ENCODE measurements at places on chromosomes 6 and 20.

DNA sequence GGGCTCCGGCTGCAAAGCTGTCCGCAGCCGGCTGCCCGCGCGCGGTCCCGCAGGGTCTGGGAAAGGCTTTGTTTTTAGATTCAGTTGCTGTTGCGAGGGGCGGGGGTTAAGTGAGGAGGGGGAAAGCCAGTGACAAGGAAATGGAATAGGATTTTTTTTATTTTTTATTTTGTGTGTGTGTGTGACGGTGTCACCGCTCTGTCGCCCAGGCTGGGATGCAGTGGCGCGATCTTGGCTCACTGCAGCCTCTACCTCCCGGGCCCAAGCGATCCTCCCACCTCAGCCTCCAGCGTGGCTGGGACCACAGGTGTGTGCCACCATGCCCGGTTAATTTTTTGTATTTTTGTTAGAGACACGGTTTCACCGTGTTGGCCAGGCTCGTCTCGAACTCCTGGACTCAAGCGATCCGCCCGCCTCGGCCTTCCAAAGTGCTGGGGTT lies 615 bp upstream of the UBE2J1 start:
- DNase-seq = no peak

- DNase-seq = no peak
Measured at GRCh38 chr20:37278966-37279590, 10.4 kb upstream of the MANBAL start.

DNA sequence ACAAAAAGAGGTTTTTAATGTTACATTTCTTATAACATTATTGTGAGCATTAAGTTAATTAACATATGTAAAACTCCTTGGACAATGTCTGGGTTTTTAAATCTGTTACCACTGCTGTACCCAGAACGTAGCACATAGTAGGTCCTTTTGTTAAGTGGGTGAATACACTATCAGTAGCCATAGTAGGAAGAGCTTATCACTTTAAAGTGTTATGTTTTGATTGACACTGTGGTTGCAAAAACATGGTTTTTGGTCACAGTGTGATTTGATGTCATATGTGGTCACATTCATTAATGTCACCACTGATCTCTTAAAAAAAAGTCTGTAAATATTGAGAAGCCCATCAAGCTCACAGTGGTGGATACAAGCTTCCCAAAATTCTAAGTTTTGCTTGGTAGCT lies 160.7 kb downstream of the PLCB1 start:
- no peak for DNase-seq

- DNase-seq = no peak
Measured at GRCh38 chr6:13512900-13513299, 25.5 kb upstream of the GFOD1 start.

DNA sequence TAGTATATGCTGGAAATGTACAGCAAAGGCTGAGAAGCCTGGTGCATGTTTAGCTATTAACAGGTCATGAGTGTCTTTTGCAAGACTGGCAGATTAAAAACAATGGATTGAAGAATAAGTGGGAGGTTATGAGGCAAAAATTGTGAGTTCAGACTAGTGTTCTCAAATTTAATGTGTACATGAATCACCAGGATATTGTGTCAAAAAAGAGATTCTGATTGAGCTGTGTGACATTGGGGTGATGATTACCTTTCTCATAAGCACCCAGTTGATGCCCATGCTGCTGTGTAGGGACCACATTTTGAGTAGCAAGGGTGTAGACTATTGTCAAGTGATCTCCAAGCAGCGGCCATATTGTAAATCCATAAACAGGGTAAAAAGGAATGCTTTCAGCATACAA lies 44.8 kb downstream of the MAP3K5 start:
- no peak for DNase-seq

GRCh38 chr6:30267423-30267822 lies 54.2 kb upstream of the TRIM26 start:
- no peak for DNase-seq

DNA sequence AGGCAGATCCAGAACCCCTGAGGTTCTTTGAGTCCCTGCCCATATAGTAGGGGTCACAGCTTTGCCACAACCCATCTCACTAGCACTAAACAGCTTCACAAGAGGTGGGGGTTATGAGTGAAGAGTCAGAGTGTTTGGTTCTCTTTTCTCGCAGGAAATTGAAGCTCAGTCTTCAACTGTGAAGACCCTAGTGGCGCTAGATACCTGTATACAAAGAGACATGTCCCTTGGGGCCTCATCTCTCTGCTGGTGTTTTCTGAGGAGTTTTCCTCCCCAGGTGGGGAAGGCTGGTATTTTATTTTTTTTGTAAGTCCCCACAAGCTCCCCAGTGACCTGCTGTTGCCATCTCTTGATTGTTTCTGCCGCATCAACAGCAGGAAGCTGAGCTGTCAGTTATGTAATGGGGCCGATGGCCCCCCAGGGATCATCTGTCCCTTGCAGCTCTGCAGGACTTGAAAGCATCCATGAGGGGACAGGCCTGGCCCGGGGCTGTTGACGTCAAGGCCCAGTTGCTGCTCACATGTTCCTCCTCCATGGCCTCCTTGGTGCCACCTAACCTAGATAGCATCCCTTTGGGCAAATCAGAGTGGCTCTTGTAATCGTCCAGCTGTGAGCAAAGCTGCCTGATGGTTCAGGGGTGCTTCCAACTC lies 23.1 kb downstream of the STK35 start:
- no peak for DNase-seq

DNA sequence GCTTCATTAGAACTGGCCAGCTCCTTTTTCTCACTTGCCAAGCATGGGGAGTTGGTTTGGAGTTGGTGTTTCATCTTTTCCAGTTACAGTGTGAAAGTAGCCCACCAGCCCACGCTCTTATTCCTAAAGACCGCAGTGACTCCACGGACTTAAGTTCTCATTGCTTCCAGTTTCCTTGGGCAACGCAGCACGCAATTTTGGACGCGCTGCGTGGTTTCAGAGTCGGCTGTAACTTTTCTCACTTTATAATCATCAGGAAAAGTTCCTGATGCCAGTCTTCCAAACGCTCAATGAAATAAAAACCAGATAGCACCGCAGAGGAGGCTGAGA lies 381 bp upstream of the PEX7 start:
- peak; percentile 36 for DNase-seq

DNA sequence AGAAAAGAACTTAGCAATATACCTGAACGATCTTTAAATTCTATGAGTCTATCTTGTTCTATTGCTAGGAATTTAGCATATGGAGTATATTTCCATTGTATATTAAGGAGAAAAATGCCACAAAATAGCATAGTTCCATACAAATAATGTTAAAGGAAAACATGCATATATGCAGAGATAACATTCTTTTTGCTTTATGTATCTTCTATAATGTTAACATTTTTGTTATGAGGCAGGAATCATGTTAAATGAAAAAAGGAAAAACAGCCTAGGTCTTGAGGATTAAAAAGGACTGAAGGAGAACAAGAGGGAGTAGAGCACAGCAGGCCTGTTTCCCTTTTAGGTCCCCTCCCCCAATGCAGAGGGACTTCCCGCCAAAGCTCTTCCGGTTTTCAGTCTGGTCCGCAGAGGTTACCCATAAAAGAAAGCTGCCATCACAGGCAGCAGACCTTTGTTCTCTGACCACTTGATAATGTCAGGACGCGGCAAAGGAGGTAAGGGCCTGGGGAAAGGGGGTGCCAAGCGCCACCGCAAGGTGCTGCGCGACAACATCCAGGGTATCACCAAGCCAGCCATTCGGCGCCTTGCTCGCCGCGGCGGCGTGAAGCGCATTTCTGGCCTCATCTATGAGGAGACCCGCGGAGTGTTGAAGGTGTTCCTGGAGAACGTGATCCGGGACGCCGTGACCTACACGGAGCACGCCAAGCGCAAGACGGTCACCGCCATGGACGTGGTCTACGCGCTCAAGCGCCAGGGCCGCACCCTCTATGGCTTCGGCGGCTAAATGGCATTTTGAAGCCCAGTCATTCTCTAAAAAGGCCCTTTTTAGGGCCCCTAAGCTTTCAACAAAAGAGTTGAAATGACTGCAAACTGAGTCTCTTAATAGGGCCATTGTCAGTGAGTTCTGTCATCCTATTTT lies 108.4 kb upstream of the PRSS16 start:
- peak; percentile 77 for DNase-seq

DNA sequence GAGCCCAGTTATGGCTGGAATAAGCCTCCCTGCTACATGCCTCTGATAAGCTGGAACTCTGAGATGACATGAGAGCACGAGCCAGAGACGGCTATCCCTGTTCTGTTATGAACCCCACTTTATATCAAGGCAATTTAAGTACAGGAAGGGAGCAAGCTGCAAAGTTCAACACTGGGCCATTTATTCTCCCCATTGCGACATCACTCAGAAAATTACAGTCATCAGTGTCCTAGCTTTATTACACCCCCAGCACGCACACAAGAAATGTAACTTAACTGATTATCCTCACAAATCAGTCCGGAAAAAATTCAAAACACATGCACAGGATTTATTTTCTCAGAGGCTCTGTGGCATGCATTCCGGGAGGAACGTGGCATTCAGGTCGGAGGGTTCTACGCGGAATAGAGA lies 125.3 kb upstream of the SLC2A12 start:
- DNase-seq = no peak

GRCh38 chr6:41736186-41736733 lies 852 bp upstream of the TFEB start:
- no peak for DNase-seq

GRCh38 chr20:8983478-8984345 lies 85.2 kb upstream of the PLCB4 start:
- no peak for DNase-seq

GRCh38 chr20:21559305-21559704 lies 45.4 kb upstream of the NKX2-2 start:
- DNase-seq = peak; percentile 42

DNA sequence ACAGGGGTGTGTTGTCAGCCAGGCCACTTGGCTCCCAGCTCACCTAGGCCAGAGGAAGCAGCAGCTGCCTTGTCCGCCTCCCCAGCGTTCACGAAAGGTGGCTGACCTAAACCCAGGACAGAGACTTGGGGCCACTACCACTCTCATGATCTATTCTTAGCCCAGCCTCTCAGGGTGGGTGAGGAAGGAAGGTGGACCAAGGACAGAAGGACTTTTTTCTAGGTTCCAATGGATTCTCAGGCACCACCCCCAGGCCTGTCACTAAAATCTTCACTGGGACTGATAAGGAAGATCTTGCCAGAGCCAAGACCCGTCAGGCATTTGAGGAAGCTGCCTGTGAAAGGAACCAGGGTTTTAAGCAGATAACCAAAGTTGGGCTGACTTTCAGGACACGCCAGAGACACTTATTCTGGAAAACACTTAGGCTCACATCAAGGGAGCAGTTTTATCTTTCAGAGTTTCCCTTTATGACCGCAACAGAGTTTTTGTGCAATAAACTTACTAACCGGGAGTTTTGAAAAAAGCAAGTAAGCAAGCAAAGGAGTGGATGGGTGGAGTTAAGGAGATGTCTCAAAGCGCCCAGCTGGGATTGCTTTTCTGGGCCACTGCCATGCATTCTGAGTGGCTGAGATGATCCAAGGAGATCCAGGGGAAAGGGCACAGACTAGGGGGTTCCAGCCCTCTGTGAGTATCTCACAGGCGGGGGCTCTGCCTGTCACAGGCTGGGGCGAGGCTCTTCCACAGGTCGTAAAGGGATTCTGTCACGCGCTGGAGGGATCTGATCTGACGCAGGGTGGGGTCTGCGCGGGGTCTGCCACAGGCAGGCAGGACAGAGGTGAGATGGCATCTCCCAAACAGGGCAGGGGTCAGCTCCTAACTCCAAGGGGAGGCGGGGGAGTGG lies 989 bp downstream of the FITM2 start:
- DNase-seq = no peak

GRCh38 chr6:118536478-118536877 lies 11.6 kb upstream of the PLN start:
- no peak for DNase-seq

- DNase-seq = no peak
Measured at GRCh38 chr6:118324116-118324515, 224.0 kb upstream of the PLN start.

DNA sequence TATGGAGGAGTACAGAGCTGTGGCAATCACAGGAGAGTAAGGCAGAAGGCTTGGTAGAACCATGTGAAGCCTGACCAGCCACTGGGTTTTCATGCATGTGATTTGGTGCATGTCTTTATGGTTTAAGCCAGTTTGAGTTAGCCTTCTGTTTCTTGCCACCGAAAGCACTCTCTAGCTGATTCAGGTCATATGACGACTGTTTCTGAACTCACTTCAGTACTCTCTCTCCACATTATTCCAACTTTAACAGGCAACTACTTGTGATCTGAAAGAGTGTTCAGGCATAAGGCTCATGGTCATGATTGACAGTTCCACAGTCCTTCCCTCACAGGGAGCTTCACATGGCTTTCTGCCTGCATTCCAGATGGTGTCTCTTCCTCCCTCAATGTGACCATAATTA lies 63.3 kb upstream of the TAB2 start:
- DNase-seq = no peak

DNA sequence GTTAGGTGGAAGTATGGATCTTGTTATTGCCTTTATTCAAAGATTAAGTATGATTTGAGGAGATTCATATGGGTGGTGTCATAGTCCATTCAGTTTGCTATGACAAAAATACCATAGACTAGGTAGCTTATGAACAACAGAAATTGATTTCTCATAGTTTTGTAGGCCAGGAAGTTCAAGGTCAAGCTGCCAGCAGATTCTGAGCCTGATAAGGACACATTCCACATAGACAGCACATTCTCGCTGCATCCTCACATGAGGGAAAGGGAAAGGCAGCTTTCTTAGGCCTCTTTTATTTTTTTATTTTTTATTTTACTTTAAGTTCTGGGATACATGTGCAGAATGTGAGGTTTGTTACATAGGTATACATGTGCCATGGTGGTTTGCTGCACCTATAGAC lies 27.7 kb downstream of the ME1 start:
- no peak for DNase-seq

- no peak for DNase-seq
Measured at GRCh38 chr6:130973521-130974277, 89.3 kb downstream of the EPB41L2 start.

DNA sequence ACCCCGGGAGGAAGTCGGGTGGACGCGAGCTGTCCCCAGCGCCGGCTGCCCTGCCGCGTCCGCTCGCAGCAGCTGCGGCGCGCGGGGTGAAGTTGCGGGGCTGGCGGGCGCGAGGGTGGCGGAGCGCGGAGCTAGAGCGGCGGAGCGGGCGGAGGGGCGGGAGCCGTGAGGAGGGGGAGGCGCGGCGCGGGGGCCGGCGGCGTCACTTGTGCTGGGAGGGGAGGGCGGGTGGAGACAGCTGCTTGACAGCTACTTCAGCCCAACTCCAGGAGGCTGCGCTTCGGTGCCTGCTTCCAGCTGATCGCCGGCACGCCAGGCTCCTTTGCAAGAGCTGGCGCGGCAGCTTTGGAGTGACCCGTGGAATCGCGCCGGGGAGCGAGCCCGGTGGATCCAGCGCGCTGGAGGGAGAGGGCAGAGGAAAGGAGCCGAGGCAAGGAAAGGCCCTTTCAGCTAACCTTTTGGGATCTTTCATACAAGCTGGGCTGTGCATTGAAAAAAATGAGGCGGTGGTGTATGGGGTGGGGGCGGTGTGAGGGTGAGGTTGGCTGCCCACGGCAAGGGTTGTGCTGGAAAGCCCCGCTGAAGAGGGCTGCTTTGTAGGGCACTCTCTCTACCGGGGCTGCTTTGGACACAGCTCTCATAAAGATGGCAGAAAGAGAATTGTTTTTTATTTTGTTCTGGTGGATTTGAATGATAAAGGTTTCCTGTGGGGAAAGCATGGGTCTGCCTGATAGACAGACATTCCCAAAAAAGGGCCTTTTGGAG lies 24.6 kb downstream of the RIPOR2 start:
- peak; percentile 58 for DNase-seq

- DNase-seq = peak; percentile 94
Measured at GRCh38 chr20:63894358-63895201, at the start of gene DNAJC5. DNAJC5 (plus strand) TSS chr20:63895126; CDS start chr20:63928346, 33,220 bp downstream.

- no peak for DNase-seq
Measured at GRCh38 chr6:36145495-36145894, 15.2 kb downstream of the MAPK13 start.

All from activated CD4-positive, alpha-beta T cell treated with anti-CD3 and anti-CD28 coated beads, Interleukin-2, amount 50 U/mL, for 48 hours (primary cell).